ENCODE measurements at places on chromosomes 3 and 15.

DNA sequence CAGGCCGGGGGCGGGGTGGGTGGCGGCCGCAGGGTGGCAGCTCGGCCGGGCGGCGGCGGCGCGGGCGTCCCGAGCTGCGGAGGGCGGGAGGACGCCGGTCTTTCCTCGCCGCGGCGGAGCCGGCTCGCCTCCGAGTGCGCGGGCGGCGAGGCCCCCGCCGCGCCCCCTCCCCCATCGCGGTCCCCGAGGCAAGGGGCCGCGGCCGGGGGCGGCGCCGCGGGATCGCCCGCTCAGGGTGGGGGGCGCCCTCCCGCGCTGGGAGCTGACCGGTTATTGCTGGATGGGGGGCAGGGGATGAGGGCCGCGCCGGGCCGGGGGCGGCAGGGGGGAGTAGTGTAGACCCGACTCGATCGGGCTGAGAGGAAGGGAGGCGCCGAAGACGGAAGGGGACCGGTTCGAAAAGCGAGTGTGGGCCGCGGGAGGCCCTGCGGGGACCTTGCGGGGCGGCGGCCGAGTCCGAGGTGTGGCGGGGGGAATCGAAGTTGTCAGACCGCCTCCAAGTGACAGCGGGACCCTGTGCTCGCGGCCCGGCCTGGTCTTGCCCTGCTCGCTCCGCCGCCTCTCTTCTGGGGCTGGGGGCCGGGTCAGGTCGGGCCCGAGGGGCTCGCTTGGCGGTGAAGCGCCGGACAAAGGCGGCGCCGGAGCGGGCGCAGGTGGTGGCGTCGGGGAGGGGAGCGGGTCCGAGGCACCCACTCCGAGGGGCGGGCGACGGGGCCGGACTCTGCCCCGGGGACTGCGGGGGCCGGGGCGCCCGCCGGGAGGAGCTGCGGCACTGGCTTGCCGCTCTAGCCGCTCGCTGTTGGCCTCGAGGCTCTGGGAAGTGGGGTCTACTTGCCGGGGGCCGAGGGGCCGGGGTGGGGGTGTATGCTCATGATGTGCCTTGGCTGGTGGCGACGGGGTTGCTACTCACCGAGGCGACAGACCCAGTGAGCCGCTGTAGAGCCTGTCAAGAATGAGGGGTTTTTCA, 1.1 kb downstream of the BAHD1 start:
- DNase-seq, result no peak

GRCh38 chr15:92157666-92158298, 235.9 kb upstream of the ST8SIA2 start:
- DNase-seq, result no peak

GRCh38 chr15:90895571-90896117, 7.5 kb upstream of the MAN2A2 start:
- DNase-seq, result no peak

DNA sequence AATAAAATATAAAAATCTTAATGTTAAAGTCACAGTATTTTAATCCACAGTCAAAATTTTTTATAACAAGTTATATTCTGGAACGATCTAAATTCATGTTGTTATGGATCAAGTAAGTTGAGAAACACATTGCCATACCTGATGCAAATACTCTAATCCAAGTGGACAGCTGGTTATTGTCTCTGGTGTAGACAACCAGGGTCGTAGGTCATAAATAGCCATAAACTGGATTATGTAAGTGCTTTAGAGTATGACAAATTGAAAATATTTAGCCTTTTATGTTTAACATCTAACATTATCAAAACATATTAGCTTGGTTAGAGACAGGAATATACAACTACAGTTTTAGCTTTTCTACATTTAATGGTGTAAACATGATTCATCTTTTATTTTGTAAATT, 53.0 kb downstream of the PLSCR2 start:
- DNase-seq, result no peak

- peak; percentile 34 for DNase-seq
These were observed 24.3 kb upstream of the ANP32A start for GRCh38 chr15:68844856-68845550.

DNA sequence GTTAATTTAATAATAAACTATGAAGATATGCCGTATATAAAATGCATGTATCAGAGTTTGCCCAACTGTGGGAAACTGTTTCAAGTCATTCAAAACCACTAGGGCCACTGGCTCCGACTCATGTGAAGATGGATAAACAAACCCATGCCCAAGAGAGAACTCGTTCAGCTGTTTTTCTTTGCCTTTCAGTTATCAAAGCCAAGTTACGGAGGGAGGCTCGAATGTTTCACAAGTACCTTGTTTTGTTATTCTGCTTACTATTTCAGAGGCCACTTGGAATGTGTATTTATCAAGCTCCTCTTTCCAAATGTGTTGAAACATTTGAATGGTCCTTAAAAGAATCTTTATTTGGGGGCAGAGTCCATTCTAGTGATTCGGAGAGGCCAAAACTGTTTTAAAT, 82.1 kb downstream of the DUT start:
- no peak for DNase-seq

- DNase-seq, result peak; percentile 43
These were observed 146.6 kb downstream of the TBL1XR1 start for GRCh38 chr3:177050501-177051237.

DNA sequence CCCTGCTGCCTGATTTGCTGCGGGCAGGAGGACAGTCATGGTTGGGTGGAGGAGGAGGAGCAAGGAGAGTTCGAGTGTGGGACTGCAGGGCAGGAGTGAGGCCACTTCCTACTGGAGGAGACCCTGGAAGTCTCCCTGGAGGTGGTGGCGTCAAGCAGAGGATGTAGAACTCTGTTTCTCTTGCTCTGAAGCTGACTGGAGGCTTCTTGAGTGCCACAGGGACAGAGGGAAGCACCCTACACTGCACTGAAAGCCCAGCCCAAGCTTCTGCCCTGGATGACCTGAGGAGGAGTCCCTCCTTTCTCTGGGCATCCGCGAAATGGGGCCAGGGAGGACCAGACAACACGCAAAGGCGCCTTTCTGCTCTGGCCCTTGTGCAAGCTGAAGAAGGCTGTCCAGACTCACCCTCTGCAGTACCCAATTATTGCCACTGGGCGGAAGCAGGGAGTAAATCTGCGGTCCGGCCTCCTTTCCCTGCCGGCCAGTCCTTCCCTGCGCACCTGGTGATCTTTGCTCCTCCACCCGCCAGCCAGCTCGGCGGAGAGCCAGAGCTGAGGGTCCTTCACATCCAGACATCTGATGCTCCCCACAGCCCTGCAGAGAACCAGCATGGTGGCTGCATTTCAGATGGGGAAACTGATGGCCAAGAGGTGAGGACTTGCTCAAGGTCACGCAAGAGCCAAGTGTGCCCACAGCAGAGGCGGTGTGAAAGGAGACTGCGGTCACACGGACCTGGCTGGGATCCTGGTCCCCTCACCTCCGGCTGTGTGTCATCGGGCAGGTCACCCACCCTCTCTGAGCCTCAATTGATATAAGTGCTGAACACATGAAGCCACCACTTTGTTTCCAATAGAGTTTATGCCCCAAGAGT, 207.1 kb downstream of the TBC1D2B start:
- peak; percentile 10 for DNase-seq

DNA sequence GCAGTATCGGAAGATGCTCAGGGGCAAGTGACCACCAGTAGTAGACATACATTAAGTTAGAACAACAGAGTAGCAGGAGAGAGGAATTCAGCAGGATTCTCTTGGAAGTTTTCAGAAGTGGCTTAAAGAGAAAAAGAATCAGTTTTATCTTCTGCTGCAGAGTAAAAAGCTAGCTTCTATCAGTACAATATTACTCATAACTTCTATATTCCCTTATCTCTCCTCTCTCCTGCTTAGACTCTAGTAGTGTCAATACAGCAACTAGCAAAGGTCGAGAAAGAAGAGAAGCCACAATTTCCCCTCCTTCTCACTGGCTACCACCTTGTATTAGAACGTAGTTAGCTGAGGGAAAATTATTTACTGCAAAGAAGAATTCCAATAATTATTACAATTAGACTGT, 539.7 kb downstream of the DIPK2A start:
- no peak for DNase-seq

DNA sequence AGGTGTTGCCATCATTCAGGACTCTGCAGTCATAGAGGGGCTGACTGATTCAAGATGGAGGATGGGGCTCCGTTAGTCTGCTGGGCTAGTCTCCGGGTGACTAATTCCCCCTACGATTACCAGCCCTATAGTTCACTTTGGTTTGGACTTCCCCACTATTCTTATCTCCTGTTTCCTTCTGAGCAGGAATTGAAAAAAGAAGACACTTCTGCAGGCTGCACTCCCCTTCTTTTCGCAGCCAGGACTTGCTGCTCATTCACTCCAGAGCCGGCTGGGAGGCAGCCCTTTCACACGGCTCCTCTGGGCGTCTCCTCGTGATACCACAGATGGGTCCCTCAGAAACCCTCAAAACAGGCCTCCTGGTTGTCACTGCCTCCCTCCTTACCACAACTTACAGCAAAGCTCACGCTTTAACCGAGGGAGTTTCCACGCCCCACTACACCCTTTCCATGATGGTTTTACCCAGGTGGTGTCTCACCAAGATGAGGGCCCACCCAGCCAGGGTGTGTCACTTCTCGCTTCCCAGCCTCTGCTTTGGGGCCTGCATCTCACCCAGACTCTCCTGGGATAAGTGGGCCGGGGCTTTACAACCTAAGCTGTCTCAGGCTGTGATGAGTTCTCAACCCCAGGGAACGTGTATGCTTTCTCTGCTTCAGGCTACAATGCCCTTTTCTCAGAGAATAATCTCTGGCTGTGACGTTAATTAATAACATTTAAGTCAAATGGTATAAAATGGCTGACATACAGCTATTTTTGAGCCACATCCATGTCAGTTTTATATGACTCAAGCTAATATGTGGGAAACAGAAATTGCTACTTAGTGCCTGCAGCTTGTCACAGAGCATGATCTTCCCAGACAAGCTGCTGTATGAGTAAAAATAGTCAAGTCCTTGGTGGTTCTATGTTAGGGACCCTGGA, 11.9 kb downstream of the CX3CR1 start:
- DNase-seq, result peak; percentile 94
